ENCODE measurements at places on chromosomes 6 and 20. TPM values are rescaled to one million over a fixed set of nuclear protein-coding genes. Genes with fewer than 3 reads are reported as not detected.

DNA sequence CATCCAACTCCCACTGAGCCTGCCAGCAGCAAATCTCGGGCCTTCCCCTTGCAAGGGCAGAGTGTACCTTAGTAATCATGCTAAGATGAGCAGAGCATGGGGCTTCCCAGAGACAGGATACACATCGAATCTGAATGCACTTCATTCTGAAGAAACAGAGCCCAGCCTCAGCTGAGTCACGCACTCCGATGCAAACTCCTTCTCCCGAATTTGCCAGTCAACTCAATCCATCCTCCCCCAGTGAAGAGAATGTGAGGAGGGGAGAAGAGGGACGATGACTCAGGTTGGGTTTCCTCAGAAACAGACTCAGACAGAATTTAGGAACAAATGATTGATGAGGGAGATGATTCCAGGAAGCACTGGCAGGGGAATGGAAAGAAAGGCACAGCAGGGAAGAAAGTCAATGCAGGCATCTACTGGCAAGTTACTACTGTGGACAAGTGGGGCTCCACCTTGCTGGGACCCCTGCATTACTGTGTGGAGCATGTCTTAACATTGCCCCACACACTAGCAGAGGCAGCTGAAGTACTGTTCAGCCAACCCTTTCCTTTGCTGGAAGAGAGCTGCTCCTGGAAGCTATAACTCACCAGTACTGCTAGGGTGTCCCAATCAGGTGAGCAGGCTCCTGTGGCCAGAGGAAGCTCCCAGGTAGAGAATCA is 251.6 kb downstream of the ADGB start:
- H3K36me3 ChIP-seq, result no peaks in the 10 kb centered on the region
- H3K27ac ChIP-seq, result peak overlapping the region; percentile 56
- DNase-seq, result no peak
- no peak overlapping the region for H3K4me3 ChIP-seq
- no peaks in the 10 kb centered on the region for H3K27me3 ChIP-seq
- no peaks in the 10 kb centered on the region for H3K4me1 ChIP-seq

- no peaks in the 10 kb centered on the region for H3K36me3 ChIP-seq
- no peak within 1 kb of the TSS for H3K27ac ChIP-seq
- DNase-seq, result peak; percentile 15
- no peak within 1 kb of the TSS for H3K4me3 ChIP-seq
These were observed at the start of gene COL21A1 for GRCh38 chr6:56246881-56247653. Gene COL21A1, minus strand, starts transcription at chr6:56247580. Its CDS starts 64,962 bp downstream, at chr6:56182618.

DNA sequence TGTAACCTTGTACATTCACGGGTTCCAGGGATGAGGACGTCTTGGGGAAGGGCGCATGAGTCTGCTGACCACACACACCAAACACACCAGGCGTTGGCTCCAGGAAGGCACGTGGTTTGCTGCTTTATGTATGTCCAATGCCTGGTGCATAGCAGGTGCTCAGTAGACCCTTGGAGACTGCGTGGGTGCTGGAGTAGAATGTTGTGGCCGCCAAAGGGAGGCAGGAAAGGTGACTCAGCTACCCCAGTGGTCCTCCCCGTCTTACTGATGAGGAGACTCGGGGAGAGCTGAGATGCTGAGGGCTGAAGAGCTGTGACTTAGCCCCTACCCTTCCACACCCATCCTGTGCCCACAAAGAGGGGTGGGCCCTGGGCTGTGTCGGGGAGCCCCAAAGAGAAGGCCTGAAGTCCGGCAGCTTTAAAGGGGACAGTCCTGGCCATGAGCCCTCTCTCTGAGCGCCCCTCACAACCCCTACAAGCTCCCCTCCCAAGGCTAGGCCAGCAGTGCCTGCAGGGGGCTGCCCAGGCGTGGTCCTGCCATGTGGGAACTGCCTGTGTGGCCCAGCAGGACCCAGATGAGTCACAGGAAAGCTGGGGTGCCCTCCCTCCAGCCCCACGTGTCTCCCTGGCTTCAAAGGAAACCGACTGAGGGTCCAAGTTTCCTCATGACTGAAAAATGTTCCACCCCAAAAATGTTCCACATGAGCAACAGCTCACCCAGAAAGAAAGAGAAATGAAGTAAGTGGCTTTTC is 28.0 kb upstream of the PTGIS start:
- no peak for DNase-seq
- no peak overlapping the region for H3K27ac ChIP-seq
- no peaks in the 10 kb centered on the region for H3K4me1 ChIP-seq
- no peak overlapping the region for H3K4me3 ChIP-seq
- no peaks in the 10 kb centered on the region for H3K36me3 ChIP-seq

GRCh38 chr6:90284236-90285041 is 12.2 kb downstream of the BACH2 start:
- peaks cover 11% of the 10 kb centered on the region for H3K4me1 ChIP-seq
- H3K27ac ChIP-seq, result peak overlapping the region; percentile 74
- no peak for DNase-seq
- no peaks in the 10 kb centered on the region for H3K36me3 ChIP-seq

- no peak for DNase-seq
- no peaks in the 10 kb centered on the region for H3K27me3 ChIP-seq
These were observed 66.7 kb downstream of the TMEM170B start for GRCh38 chr6:11604215-11604614.

GRCh38 chr6:104486035-104486434 is 373.7 kb downstream of the HACE1 start:
- no peaks in the 10 kb centered on the region for H3K4me1 ChIP-seq
- H3K4me3 ChIP-seq, result no peak overlapping the region
- DNase-seq, result peak; percentile 33
- no peaks in the 10 kb centered on the region for H3K36me3 ChIP-seq

- no peak overlapping the region for H3K27ac ChIP-seq
- no peaks in the 10 kb centered on the region for H3K4me1 ChIP-seq
- peaks cover 14% of the 10 kb centered on the region for H3K27me3 ChIP-seq
- no peaks in the 10 kb centered on the region for H3K36me3 ChIP-seq
- H3K4me3 ChIP-seq, result no peak overlapping the region
These were observed 3.9 kb downstream of the RHAG start for GRCh38 chr6:49632727-49633126.

DNA sequence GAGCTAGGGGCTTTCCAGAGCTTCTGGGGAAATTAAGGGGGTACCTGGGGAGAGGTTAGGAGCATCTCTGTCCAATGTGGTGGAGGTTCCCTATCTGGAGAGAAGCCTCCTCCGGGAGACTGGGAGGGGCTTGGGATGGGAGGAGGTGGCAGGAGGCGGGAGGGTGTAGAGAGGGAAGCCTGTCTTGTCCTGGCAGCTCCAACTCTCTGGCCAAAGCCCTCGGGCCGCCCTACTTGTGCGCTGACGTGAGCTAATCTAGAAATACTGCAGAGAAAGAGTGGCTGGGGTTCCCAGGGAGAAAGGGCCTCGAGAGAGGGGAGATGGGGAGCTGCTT is 1.6 kb upstream of the SLC32A1 start:
- peaks cover 94% of the 10 kb centered on the region for H3K27me3 ChIP-seq
- H3K4me1 ChIP-seq, result peaks cover 12% of the 10 kb centered on the region
- no peak overlapping the region for H3K4me3 ChIP-seq
- no peaks in the 10 kb centered on the region for H3K36me3 ChIP-seq

GRCh38 chr6:35687658-35688604 is 784 bp downstream of the FKBP5 start:
- H3K4me3 ChIP-seq, result peak overlapping the region; percentile 77
- peak; percentile 77 for DNase-seq
- H3K27ac ChIP-seq, result peak overlapping the region; percentile 39
- H3K27me3 ChIP-seq, result no peaks in the 10 kb centered on the region

- H3K4me1 ChIP-seq, result peaks cover 40% of the 10 kb centered on the region
- H3K27ac ChIP-seq, result peak overlapping the region; percentile 99
- no peaks in the 10 kb centered on the region for H3K36me3 ChIP-seq
- DNase-seq, result peak; percentile 83
- no peaks in the 10 kb centered on the region for H3K27me3 ChIP-seq
These were observed 90.9 kb downstream of the GJA10 start for GRCh38 chr6:89984926-89985750.

- peaks cover 81% of the 10 kb centered on the region for H3K4me1 ChIP-seq
- DNase-seq, result peak; percentile 52
- H3K4me3 ChIP-seq, result no peak overlapping the region
These were observed 163.3 kb downstream of the VEGFA start for GRCh38 chr6:43933148-43933885.

DNA sequence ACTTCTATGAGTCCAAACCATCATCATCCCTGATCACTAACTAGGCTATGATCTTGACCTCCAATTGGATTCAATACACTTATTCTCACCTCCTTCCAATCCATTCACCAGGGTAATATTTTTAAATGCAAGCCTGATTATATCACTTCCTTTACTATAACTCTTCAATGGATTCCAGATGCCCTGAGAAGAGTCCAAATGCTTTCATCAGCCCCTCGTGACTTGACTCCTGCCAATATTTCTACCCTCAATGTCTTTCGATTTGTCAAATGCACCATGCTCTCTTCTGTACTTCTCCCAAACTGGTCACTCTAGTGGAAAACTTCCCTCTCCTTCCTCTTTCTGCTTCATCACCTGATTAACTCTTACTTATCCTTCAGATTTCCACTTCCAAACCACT is 70.8 kb downstream of the CD164 start:
- no peak for DNase-seq
- no peak overlapping the region for H3K4me3 ChIP-seq
- H3K36me3 ChIP-seq, result no peaks in the 10 kb centered on the region
- H3K27ac ChIP-seq, result no peak overlapping the region
- no peaks in the 10 kb centered on the region for H3K27me3 ChIP-seq
- H3K4me1 ChIP-seq, result no peaks in the 10 kb centered on the region

GRCh38 chr6:38552121-38552520 is 87.6 kb downstream of the BTBD9 start:
- no peaks in the 10 kb centered on the region for H3K27me3 ChIP-seq
- peaks cover 3% of the 10 kb centered on the region for H3K4me1 ChIP-seq
- H3K27ac ChIP-seq, result no peak overlapping the region
- DNase-seq, result no peak
- no peak overlapping the region for H3K4me3 ChIP-seq

- H3K36me3 ChIP-seq, result no peaks in the 10 kb centered on the region
- H3K4me1 ChIP-seq, result no peaks in the 10 kb centered on the region
- no peaks in the 10 kb centered on the region for H3K27me3 ChIP-seq
- H3K4me3 ChIP-seq, result no peak overlapping the region
These were observed 43.7 kb downstream of the CBLN4 start for GRCh38 chr20:55961376-55962330.

DNA sequence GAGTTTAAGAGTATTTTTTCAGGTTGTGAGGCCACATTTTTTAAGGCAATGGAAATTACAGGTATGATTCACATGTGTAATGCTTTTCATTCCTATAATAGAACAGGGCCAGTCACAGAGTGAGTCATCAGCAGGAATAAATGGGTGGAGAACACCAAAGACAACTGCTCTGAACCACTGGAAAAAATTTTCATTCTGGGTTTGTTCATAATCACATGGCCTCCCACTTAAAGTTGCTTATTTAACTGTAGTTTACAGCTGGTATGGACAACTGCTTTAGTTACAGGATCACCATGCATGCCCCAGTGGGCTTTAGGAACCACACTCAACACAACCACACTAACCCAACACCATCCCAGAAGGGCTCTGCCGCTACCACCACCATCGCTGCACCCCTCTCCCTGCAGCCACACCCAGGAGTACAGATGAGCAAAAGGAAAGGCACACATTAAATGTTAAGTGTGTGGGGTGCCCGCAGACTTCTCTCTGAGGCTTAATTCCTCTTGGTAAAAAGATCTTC is 107.0 kb upstream of the DST start:
- H3K4me1 ChIP-seq, result peaks cover 9% of the 10 kb centered on the region
- no peaks in the 10 kb centered on the region for H3K27me3 ChIP-seq
- H3K4me3 ChIP-seq, result no peak overlapping the region

GRCh38 chr20:61874421-61875068 is 191.1 kb downstream of the TAF4 start:
- no peaks in the 10 kb centered on the region for H3K4me1 ChIP-seq
- H3K27ac ChIP-seq, result no peak overlapping the region
- H3K36me3 ChIP-seq, result no peaks in the 10 kb centered on the region
- DNase-seq, result no peak
- no peak overlapping the region for H3K4me3 ChIP-seq

- no peaks in the 10 kb centered on the region for H3K27me3 ChIP-seq
- H3K4me1 ChIP-seq, result no peaks in the 10 kb centered on the region
- no peak overlapping the region for H3K27ac ChIP-seq
- no peak overlapping the region for H3K4me3 ChIP-seq
- H3K36me3 ChIP-seq, result no peaks in the 10 kb centered on the region
- DNase-seq, result no peak
These were observed 74.8 kb upstream of the PLCB4 start for GRCh38 chr20:8994045-8994444.

- no peak overlapping the region for H3K4me3 ChIP-seq
- no peak overlapping the region for H3K27ac ChIP-seq
- DNase-seq, result no peak
- peaks cover 10% of the 10 kb centered on the region for H3K4me1 ChIP-seq
- no peaks in the 10 kb centered on the region for H3K27me3 ChIP-seq
- peaks cover 34% of the 10 kb centered on the region for H3K36me3 ChIP-seq
These were observed 202.7 kb downstream of the ARHGAP18 start for GRCh38 chr6:129507059-129507807.

DNA sequence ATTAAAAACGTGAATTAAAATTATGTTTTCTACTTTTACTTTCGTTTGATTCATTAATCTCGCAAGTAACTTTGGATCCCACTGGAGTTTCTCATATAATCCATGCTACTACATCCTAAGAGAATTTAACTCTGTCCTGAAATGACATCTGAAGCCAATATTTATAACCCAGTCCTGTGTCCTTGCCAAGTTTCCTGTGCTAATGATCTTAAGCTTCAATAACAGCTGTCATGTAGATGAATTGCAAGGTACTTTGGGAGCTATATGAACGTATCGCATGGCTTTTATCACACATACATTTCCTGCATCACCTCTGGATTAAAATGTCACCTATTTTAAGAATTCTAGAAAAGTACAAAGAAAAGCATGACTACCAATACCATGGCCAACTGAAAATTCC is 833.8 kb upstream of the CITED2 start:
- H3K4me1 ChIP-seq, result no peaks in the 10 kb centered on the region
- no peaks in the 10 kb centered on the region for H3K36me3 ChIP-seq
- H3K27ac ChIP-seq, result peak overlapping the region; percentile 62

BCAS1 gene
- not detected for polyA plus RNA-seq

TUBE1 gene
- 11.9 TPM for polyA plus RNA-seq

BCKDHB gene
- 26.9 TPM for polyA plus RNA-seq

RRAGD gene
- 0.05 TPM for polyA plus RNA-seq

CYP21A2 gene
- 0.03 TPM for polyA plus RNA-seq

BTNL2 gene
- polyA plus RNA-seq, result not detected

C6orf163 gene
- polyA plus RNA-seq, result 0.54 TPM

NCOA7 gene
- polyA plus RNA-seq, result 19.6 TPM

KCNB1 gene
- 0.82 TPM for polyA plus RNA-seq

SFTA2 gene
- not detected for polyA plus RNA-seq

GPR63 gene
- 0.73 TPM for polyA plus RNA-seq

LY6G6F gene
- polyA plus RNA-seq, result not detected

Data from SK-N-SH (cell line).